DMS79 treated with DMSO at 0.1 percent for 48 hours (cell line): ENCODE measurements at places on chromosomes 6 and 20.

DNA sequence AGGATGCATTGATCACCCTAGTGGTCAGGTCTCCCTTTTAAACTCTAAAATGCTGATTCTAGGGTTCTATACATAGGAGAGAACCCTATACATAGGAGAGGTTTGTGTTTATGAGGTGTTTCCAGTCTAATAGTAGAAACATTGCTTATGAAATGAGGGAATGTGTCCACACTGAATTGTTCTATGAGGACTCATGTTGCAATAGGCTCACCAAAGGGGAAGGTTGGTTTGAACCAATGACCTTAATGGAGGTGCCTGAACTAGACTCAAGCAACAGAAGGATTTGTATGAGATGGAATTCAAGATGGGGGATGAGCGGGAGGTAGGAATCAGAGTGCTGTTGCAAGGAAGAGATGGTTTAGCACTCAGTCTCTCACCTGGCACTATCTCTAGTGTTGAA is 33.5 kb upstream of the UBR2 start:
- no peak for DNase-seq

- DNase-seq: no peak
Measured at GRCh38 chr20:63206878-63207277, 9.1 kb downstream of the YTHDF1 start.

GRCh38 chr6:69138148-69138547 is 503.1 kb downstream of the ADGRB3 start:
- no peak for DNase-seq

DNA sequence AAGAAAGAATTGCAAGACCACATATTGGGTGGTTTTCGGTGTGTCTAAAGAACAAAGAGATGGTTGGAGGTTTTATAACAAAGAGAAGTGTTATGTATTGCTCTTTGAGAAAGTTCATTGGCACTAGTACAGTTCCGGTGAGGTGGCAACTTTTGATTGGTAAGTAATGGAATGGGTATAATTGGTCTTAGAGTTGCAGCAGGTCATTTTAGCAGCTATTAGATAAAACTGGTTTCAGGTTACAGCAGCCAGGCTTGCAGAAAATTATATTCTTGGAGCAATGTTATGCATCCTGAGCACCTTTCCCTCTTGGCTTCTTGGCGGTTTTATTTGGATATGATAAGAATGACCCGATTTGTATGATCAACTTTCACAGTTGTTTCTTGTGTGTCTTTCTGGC is 12.3 kb upstream of the SSTR4 start:
- no peak for DNase-seq

DNA sequence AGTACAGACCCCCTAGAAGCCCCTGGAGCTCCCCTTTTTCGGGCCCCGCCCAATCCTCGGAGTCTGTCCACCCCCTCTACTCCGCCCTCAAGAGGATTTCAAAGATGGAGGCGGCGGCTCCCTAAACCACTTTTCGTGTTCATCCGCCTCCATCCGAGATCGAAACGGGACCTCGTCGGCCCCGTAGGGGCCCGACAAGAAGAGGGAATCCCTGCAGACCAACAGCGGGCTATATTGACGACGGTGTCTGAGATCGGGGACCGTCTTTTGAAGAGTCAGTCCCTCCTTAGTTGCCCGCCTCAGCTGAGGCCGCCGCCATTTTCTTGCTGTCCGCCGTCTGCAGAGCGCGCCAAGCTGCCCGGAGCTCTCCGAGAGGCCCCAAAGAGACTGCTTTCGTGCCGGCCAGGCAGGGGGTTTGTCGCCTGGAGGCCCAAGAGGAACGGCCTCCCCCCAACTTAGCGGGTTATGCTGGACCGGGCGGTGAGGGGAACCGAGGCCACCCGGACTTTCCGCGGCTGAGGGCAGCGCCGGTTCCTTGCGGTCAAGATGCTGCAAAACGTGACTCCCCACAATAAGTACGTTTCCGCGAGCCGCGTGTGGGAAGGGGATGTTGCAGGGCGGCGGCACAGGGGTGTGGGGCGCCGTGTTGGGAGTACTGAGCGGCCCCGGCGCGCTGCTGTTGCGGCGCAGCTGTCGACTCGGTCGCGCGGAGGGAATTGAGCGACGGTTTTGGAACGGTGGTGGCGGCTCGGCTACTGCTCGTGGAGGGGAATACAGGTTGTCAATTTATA is 4.2 kb downstream of the BRD2 start:
- DNase-seq: no peak

DNA sequence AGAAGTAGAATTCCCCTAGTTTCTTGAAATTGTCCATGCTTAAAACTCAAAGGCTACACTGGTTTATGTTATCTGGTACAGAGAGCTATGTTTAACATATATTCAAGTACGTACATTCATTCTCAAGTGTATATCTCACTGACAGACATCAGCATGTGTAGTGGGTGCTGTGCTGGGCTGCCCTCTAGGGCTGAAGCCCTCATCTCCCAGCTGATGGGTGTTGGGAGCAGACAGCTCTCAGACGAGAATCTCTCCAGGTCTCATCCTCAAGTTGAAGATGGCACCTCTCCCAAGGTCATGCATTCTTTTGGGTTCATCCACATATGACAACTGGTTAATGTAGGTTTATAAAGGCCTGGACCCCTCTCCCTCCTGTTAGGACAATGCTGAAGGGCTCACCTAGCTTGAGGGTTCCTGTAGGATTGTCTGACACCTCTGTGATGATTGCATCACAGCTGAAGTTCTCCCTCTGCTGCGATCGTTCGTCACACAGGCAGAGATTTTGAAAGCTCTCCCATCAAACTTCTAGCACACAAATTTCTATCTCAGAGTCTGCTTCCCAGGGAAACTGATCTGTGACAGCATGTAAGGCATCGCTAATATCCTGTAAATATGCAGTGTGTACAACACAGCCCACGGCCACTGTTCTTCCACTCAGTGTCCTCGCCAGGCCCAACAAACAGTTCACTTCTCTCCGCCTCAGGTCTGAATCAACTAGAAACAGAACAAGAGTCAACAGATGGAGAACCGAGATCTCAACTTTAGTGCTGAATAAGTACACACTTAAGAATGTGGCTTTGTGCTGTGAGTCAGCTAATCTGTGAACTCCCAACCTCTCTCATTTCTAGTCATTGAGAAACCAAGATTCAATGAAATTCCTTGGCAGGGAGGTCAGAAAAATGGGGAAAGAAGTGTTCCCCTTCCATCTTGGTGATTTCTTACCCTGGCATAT is 43.2 kb downstream of the PREP start:
- DNase-seq: no peak

GRCh38 chr20:26207237-26207966 is 510.7 kb upstream of the ZNF337 start:
- DNase-seq: no peak

DNA sequence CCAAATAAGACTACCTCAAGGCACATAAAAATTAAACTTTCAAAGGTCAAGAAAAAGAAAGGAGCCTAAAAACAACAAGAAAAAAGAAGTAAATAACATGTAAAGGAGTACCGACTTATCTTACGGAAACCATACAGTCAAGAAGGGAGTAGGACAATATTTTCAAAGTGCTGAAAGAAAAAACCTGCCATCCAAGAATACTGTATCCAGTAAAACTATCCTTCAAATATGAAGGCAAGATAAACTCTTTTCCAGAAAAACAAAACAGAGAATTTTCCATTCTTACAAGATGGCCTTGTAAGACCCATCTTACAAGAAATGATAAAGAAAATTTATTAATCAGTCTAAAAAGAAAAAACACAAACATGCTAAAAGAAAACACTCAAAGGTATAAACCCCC is 302.2 kb downstream of the LMBRD1 start:
- DNase-seq: no peak

GRCh38 chr6:30767158-30767943 is 23.0 kb upstream of the IER3 start:
- no peak for DNase-seq

GRCh38 chr20:63859166-63859699 is 2.1 kb upstream of the ABHD16B start:
- no peak for DNase-seq

GRCh38 chr6:91291071-91291470 is 704.2 kb upstream of the MAP3K7 start:
- no peak for DNase-seq

DNA sequence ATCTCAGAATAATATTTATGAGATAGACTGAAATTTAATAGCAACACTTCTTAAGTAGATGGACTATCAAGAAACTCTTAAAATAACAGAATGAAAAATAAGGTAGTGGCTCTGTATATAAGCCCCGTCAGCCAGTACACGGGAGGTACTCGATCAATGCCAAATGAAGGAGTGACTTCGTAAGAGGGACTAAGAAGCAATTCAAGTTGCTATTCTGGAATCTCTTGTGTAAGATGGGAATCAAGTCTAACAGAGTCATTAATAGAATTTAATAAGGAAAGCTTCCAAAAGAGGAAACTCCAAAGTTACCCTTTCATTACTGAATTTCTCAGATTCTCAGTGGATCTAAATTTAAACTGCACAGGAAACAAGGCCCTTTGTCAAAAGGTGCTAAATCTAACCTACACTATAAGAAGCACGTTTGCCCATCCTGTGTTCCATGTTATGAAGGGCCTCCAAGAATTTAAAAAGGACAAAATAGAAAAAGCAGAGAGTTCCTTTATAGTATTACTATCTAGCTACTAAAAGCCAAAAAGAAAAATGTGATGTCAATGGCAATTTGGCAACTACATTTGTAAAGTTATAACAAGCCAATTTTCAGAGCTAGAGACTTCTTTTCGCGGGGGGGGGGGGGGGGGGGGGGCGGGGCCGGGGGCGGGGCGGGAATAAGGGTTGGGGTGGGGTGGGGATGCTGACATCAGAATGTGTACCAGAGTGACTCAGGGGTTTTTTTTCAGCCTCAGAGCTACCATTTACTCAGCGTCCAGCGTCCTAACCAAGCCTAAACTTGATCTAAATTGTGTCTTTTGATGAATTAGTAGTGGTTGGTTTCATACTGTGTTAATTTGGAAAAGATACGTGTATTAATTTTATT is 200.6 kb downstream of the GMPR start:
- DNase-seq: no peak

DNA sequence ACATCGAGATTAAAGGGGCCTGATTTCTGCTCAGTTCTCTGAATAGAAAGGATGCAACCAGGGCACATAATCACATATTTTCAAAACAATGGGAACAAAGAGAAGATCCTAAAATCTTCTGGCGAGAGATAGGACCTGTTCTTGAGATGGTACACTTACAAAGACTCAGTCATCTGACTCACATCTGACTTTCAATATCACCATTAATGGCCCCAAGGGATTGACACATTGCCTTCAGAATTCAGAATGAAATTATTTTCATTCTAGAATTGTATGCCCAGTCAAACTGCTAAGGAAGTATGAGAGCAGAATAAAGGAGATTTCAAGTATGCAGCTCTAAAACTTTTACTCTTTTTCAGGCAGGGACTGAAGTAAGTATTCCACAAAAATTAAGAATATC is 240.7 kb upstream of the POU3F2 start:
- no peak for DNase-seq

GRCh38 chr20:53664121-53664520 is 70.5 kb upstream of the ZNF217 start:
- peak; percentile 5 for DNase-seq

DNA sequence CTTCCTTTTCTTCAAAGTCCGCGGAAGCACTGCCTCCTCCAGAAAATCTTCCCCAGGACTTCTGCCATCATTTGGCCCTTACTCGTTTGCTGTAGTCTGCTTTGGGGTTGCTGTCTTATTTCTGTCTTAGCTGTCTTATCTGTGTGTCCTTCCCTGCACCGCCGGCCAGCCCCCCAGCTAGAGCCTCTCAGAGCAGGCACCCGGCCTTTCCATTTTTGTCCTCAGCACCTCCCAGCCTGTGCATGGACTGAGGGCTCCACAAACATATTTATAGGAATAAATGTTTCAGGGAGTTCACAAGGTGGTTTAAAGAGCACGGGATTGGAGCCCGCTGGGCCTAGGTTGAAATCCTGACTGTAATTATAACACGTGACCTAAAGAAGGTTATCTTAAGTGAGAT is 8.1 kb downstream of the GLP1R start:
- no peak for DNase-seq
